ENCODE measurements at places on chromosomes 16 and 17.

- no peak for DNase-seq
Observed at GRCh38 chr17:27982688-27983087, 59.8 kb upstream of the NLK start.

- DNase-seq = no peak
Observed at GRCh38 chr17:17590141-17590751, 1.3 kb downstream of the PEMT start.

GRCh38 chr17:79837888-79838521 is 1.2 kb downstream of the CBX4 start:
- no peak for DNase-seq

DNA sequence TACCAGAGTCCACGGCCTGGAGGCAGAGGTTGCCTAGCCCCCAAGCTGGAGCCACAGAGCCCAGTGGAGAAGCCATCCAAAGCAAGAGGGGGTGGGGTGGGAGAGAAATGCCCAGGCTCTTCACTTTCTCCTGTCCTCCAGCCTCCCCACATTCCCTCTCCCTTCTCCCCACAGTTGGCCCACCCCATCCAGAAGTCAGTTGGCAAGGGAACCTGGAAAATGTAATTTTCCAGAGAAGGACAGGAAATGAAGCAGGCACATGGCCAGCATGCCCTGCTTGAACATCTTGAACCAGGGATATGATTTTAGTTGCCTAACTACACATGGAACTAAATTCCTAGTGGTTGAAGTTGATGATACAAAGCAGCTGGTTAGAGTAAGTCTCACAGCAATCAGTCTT is 73.3 kb upstream of the IRX6 start:
- no peak for DNase-seq

DNA sequence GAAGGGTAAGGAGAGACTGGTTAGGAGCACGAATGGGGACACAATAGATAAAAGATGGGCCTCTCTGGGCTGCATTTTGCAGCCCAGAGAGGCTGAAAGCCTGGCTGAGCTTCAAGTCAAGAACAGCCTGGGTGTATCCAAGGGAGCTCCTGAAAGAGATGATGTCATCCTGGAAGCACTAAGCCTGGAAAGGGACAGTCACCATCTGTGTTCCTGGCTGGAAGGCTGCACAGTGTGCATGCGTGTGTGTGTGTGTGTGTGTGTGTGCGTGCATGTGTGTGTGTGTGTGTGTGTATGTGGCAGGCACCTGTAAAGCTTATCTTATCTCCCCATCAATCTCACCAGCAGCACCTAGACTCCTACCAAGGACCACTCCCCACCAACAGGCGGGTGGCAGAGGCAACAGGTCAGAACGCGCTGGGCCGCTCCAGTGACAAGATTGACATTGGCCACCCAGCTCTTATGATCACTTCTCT is 44.1 kb downstream of the COG7 start:
- no peak for DNase-seq

DNA sequence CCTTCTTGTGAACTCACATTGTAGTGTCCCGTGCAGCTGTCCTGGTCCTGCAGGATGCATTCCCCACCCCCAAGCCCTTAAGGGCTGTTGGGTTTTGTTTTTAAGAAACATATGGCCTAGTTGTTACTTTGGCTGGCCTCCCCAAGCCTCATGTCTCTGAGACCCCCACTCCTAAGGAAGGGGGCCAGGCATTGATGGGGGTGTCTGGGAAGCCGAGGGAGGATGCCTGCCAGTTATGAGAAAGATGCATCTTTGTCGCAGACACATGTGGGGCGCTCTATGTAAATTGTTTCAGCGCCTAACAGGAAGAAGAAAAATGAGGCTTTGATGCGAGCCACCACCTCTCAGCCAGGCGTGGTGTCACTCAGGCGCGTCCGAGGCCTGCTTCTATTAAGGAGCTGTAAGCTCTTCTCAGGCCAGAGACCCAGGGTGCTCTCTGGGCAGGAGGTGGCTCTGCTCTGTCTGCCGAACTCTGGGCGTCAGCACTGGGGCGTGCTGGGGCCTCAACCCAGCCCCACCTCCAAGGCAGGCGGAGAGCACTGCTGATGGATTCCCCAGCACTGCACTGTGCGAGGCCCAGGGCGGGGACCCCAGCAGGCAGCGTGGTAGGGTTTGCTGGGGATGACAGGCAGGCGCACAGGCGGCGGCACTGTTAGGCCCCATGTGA is 70.6 kb downstream of the SREBF1 start:
- no peak for DNase-seq

GRCh38 chr17:18361837-18362697 is 1.3 kb downstream of the SHMT1 start:
- no peak for DNase-seq

GRCh38 chr17:3401786-3402185 is 3.6 kb upstream of the OR1E1 start:
- DNase-seq = no peak

- DNase-seq = no peak
Observed at GRCh38 chr16:31874366-31875111, 932 bp downstream of the ZNF267 start.

All from stimulated activated CD8-positive, alpha-beta memory T cell treated with anti-CD3 and anti-CD28 coated beads, Interleukin-2, amount 100 ng/mL, for 48 hours (primary cell).